ENCODE measurements at places on chromosomes 7 and 10.

- DNase-seq, result no peak
Measured at GRCh38 chr7:93765475-93765874, 125.1 kb downstream of the TFPI2 start.

GRCh38 chr7:43636093-43636492 is 53.2 kb downstream of the STK17A start:
- DNase-seq, result no peak

DNA sequence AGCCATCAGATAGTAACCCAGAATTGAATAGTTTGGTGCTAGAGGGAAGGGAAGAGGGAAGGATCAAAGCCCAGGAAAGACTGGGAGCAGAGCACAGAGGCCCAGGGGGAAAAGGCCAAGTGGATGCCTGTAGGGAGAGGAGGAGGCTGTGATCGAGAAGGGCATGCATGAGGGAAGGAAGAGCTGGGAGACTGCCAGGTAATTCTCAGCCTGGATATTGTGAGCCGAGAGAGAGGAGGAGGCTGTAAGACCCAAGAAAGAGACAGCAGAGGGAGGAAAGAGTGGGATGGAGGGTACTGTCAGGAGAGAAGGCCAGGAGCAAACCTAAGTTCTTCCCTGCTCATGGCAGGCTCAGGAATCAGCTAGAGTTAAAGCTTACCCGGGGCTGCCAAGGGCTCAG is 178.2 kb downstream of the CCDC3 start:
- DNase-seq, result no peak

DNA sequence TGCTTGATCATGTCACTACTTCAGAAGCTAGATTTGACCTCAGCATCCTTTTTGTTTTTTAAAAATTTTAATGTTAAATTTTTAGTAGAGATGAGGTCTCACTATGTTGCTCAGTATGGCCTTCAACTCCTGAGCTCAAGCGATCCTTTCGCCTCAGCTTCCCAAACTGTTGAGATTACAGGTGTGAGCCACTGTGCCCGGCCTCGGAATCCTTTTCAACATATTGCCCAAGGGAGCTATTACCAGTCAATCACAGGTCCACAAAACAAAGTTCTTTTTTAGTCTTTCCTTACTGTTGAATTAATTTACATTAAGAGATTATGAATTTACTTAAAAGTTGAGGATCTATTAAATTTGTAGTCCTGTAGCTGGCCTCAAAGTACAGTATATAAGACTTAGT is 37.7 kb downstream of the CCSER2 start:
- DNase-seq, result no peak

DNA sequence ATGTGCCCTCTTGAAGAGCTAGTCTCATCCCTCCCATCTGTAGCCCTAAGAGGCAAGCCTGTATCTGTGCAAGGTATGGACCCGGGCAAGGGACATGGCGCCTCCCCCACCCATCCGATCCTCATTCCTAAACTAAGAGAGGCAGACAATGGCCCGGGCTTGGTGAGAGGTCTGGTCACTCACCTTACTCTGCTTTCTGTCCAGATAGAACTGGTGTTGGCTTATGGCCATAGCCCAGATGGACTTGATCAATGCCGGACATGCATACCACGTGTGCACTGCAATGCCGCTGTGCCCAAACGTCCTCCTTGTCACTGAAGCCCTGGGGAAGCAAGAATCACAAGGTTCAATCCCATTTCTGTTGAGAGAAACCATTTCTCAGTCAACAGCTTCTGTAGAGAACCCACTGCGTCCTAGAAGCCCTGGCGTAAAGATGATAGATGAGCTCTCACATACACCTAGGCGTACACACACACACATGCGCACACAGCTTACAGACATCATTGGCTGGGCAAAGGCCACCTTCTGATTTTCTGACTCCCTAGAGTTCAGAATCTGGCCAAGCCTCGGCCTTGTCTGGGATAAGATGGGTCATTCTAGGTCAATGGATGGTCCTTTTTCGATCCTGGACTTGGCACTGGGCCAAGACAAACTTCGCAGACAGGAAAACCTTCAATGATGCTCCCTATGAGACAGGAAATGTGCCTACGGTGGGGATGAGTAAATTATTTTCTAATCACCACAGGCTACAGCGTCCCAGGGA is 114.6 kb downstream of the PRPF18 start:
- no peak for DNase-seq

DNA sequence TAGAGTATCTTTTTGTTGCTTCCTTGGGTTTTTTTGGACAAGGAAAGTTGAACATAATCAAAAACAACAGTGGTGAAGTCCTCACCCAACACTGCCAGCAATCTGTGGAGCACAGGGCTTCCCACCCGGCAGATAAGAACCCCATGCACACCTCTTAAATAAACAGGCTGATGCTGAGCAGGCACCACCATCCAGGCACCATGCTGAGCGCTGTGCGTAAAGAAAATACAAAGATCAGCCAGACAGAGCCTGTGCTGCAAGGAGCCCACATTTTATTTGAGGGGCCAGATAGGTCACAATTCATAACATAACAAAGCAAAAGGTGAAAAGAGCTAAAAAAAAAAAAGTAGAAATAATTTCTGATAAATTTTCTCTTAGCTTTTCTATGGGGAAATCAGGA is 231.2 kb downstream of the PTPRN2 start:
- no peak for DNase-seq

GRCh38 chr7:121795736-121796135 is 77.2 kb upstream of the PTPRZ1 start:
- DNase-seq, result no peak

DNA sequence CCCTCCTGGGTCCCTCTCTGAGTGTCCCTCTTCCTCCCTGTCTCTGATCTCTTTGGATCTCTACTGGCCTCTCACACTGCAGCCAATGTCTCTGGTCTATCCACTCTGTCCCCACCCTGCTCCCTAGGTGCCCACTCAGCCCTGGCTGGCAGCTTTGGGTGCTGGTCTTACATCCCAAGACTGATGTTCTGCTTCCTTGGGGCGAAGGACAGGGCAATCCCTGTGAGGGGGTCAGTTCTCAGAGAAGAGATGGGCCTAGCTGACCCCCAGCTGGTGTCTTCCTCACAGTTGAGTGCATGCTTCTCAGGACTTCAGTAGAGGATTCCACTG is 51.7 kb upstream of the CAMK2B start:
- no peak for DNase-seq

- peak; percentile 12 for DNase-seq
Measured at GRCh38 chr10:24642921-24643678, 80.6 kb downstream of the ARHGAP21 start.

GRCh38 chr7:877312-878232 is 1.2 kb downstream of the GET4 start:
- DNase-seq, result no peak

- no peak for DNase-seq
Measured at GRCh38 chr7:106994833-106995232, 49.7 kb upstream of the PRKAR2B start.

DNA sequence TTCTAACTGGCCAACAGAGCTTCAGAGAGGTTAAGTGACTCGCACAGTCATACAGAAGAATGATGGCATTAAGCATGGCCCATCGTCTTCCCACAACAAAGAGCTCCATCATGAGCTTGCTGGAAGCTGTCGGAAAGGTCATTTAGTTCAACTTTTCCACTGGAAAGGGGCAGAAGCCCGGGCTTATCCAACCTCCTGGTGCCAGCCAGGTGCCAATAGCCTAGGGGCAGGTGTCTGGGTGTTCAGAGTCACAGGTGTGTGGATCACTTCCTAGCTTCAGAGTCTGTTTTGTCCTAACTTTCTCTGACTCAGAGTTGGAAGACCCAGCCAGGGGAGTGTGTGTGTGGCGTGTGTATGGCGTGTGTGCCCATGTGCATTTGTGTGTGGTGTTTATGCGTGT is 1.3 kb upstream of the TRPV6 start:
- no peak for DNase-seq

DNA sequence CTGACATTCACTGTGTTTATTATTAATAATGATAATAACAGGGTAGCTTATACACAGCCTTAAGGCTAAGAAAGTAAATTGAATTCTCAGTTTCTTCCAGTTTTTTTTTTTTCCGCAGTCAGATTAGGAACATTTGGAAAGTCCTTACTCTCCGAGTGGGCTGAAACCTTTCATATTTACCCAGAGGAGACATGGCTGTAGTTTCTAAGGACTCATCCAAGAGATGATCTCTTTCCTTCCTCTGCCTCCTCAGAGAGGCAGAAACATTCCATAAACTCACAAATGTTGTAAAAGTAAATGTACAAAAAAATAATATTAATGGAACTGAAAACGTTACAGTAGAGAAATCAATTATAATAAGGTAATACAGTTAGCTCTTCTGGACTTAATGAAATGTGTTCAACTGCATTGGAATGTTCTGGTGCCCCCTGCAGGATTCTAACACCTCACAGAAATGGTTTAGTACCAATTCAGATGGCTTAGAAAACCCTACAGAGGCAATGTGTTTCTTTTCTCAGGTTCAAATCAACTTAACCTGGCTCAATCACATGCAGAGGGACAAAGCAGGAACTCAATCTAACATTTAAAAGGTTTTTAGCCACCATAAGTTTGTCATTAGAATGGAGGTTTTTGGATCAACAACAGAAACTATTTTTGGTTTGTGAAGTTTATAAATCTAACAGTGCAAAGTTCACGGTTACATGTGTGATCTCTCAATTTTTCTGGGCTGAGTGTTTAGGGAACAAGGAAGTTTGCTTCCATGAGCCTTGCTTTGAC is 71.7 kb downstream of the ICA1 start:
- DNase-seq, result peak; percentile 49

- DNase-seq, result no peak
Measured at GRCh38 chr10:113891476-113891875, 37.0 kb downstream of the NHLRC2 start.

GRCh38 chr7:71727347-71727746 is 595.4 kb downstream of the GALNT17 start:
- DNase-seq, result no peak

DNA sequence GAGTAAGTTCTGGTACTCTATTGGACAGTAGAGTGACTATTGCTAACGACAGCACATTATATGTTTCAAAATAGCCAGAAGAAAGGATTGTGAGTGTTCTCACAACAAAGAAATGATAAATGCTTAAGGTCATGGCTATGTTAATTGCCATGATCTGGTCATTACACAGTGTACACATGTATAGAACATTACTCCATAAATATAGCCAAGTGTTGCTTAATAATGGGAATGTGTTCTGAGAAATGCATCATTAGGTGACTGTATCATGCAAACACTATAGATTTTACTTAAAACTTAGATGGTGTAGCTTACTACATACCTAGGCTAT is 19.6 kb downstream of the EPC1 start:
- DNase-seq, result no peak

GRCh38 chr10:78727728-78728127 is 341.0 kb upstream of the ZMIZ1 start:
- no peak for DNase-seq

DNA sequence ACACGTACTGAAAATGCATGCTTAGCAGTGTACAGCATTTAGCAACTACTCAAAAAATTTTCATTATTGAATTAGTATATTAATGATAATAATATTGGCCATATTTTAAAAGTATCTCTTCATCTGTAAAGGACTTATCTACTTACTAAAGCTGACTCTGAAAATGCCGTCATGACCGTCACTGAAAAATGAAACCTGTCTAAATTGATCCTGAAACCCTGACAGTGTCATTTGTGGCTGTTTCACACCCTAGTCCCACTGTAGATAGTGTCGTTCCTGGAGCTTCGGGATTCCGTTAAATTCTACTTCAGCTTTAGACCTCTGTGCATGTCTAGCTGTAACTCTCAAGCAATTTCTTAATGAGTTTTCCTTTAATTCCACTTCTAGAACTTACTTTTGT is 35.8 kb upstream of the EZH2 start:
- no peak for DNase-seq

DNA sequence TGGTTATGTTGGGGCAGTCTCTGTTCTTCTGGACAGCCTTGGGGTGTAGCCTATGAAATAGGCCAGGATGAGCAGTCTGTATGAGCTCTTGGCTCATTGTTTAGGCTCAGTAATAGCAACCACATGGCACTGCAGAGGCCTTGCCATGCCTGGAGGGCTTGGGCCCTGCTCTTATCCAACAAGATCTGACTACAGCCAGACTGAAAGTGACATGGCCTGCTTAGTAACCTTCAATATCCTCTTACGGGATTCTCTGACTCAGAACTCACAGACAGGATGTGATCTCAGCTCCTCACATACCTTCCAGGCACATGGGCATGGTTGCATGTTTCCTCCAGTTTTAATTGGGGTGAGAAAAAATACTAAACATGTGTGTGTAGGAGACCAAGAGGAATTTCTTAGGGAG is 289.3 kb downstream of the PTEN start:
- DNase-seq, result peak; percentile 74

DNA sequence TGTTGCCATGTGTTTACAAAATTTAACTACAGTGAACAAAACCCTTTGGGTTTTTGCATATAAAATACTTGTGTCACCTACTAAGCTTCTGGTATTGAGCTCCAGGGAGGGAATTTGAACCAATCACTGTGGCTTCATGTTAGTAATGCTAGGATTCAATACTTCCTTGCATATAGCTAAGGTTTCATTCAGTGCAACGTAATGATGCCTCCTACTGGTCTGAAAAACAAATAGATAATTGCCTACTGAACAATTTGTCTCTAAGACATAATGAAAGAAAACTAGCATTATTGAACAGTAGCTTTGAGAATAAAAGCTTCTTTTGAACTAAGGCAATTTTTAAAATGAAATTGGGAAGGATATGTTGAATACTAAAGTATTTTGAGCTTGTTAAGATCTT is 244.4 kb downstream of the ZWINT start:
- no peak for DNase-seq

DNA sequence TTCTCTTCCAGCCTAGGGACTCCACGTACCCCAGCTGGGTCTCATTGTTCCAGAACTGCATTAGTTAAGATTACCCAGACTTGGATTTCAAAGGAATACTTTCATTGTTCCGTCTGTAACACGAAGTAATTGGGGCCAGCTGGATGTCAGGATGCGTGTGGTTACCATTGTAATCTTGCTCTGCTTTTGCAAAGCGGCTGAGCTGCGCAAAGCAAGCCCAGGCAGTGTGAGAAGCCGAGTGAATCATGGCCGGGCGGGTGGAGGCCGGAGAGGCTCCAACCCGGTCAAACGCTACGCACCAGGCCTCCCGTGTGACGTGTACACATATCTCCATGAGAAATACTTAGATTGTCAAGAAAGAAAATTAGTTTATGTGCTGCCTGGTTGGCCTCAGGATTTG is 21.0 kb downstream of the LRRC17 start:
- no peak for DNase-seq

DNA sequence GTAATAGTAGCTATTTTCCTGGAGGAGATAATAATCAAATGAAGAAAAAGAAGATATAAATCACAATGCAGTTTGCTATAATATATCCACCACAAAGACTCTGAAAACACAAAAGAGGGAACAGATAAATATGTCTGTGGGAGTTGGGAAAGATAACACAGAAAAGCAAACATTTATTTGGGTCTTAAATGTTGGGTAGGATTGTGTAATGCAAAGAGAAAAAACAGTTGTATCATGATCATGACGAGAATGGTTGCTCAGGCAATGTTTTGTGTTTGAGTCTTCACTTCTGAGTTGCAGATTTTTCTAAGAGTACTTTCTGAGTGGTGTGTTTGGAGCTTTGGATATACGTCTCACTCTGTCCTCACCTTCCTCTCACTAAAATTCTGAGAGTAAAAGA is 437.5 kb downstream of the TFEC start:
- DNase-seq, result no peak

Measured in CD14-positive monocyte (primary cell).